NCI-H187 treated with DMSO at 0.1 percent for 48 hours (cell line): ENCODE measurements at places on chromosomes 2 and 18.

- no peak for DNase-seq
These were observed 38.2 kb downstream of the RMC1 start for GRCh38 chr18:23541349-23542093.

GRCh38 chr2:189854187-189854586, 69.9 kb downstream of the PMS1 start:
- no peak for DNase-seq

DNA sequence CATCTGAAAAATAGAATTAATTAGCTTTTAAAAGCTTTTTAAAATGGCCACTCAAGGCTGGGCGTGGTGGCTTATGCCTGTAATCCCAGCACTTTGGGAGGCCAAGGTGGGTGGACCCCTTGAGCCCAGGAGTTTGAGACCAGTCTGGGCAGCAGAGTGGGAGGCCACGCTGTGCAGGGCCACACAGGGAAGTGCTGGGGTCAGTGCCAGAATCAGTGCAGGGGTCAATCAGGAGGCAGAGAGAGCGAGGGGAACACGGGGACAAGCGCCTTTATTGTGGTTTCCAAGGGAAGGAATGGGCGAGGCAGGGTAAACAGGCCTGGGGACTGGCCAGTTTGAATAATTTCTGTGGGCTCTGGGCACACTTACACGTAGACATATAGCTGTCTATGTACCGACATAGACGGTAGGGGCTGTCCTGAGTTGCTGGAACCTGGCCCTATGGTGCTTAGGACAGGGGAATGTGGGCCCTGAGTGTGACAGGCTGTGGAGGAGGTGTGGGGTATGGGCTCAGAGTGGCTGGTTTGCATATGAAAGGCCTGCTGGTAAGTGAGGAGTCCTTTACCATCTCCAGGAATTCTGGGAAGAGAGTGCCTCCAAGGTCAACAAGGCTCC, 42.9 kb downstream of the DYSF start:
- no peak for DNase-seq

- no peak for DNase-seq
These were observed 945.1 kb upstream of the PIK3C3 start for GRCh38 chr18:41009926-41010325.

DNA sequence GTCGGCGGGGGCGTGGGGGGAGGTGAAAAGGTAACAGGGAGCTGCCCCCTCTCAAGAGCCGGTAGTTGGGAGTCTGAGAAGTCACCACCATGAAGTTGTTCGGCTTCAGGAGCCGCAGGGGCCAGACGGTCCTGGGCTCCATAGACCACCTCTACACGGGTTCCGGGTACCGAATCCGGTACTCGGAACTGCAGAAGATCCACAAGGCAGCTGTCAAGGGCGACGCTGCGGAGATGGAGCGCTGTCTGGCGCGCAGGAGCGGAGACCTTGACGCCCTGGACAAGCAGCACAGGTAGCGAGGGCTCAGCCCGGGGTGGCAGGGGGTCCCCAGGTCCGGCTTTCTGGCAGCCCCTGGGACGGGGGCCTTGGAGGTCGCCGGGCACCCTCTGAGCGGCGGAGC, 47.1 kb upstream of the ZNF519 start:
- DNase-seq: no peak

- no peak for DNase-seq
These were observed 2.1 kb downstream of the FZD5 start for GRCh38 chr2:207767461-207768167.

- no peak for DNase-seq
These were observed 135.4 kb downstream of the NBAS start for GRCh38 chr2:15425712-15426111.

- DNase-seq: no peak
These were observed 208.1 kb downstream of the KLHL29 start for GRCh38 chr2:23592898-23593751.

GRCh38 chr18:35415511-35416073, 38.5 kb upstream of the ZNF396 start:
- no peak for DNase-seq

GRCh38 chr2:192029089-192029488, 165.6 kb downstream of the TMEFF2 start:
- DNase-seq: no peak

DNA sequence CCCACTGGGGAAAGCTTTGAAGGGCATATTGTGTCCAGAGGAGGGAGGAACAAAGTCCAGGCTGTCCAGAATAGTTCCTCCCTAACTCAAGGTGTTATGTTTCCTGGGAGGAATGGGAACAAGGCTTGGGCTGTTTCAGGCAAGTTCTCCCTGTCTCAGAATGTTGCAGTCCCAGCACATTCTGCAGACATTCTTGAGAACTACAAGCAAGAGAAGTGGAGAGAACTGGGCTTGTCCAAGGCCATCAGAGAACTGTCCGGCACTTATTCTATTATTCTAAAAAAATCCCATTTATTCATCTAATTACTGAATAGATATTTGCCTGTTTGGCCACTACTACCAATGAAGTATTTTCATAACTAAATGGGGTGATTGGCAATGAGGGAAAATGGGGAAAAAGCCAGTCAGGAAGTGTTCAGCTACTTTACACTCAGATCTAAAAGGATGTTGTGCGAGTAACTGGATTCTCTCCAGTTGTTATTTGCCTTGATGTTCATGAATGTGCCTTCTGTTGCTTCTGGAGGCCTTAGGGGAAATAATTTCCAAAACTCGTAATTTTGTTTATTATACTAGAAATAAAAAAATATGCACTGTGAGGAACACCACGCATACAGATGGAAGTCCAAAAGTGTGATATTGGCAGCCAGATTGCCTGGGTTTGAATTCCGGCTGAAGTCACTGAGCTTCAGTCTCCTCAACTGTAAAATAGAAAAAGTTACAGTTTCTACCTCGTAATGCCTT, 300.1 kb upstream of the RND3 start:
- no peak for DNase-seq

- DNase-seq: no peak
These were observed 19.9 kb downstream of the KCTD18 start for GRCh38 chr2:200490001-200490400.

GRCh38 chr2:17752892-17753802, 463 bp downstream of the SMC6 start:
- peak; percentile 3 for DNase-seq

DNA sequence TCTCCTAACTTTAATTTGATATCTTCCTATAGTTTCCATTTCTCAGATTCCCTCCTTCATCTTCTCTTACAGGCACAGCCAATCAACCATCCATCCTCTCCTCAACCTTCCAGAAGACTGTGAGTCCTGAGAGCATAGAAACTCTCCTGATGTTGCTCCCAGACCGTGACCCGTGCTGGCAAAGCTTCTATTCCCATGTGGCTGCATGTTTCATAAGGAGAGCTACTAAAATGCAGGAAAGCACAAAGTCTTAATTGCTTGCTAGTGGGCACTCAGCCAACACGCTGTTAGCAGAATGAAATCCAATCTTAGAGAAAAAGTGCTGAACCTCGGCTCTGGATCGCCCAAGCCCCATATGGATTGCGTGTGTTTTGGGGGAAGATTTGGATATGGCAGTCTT, 1244.7 kb upstream of the ZEB2 start:
- DNase-seq: peak; percentile 71

GRCh38 chr2:238280083-238280825, 8.2 kb downstream of the PER2 start:
- no peak for DNase-seq

- no peak for DNase-seq
These were observed 7.3 kb upstream of the ETAA1 start for GRCh38 chr2:67389788-67390187.

DNA sequence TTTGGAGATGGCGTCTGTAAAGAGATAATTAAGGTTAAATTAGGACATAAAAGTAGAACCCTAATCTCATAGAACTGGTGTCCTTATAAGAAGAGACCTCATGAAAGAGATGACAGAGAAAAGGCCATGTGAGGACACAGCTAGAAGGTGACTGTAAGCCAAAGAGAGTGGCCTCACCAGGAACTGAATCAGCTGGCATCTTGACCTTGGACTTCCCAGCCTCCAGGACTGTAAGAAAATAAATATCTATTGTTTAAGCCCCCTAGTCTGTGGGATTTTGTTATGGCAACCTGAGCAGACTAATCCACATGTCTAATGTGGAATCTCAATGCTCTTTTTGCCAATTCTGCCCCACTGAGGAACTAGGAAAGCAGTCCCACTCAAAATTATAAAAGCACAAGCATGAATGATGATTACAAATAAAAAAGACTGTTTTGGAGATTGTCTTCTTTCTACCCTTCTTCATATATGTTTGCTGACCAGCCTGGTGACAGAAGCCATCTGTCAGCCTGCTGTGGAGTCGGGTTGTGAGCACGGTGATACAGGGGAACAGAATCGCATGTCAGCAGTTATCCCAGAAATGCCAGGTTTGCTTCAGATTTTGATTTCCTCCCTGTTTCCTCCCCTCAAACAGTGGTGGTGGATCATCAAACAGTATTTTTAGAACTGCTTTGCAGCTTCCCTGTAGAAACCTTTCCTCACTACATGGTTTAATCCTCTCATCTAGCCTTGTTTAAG, 54.2 kb downstream of the INPP4A start:
- no peak for DNase-seq

DNA sequence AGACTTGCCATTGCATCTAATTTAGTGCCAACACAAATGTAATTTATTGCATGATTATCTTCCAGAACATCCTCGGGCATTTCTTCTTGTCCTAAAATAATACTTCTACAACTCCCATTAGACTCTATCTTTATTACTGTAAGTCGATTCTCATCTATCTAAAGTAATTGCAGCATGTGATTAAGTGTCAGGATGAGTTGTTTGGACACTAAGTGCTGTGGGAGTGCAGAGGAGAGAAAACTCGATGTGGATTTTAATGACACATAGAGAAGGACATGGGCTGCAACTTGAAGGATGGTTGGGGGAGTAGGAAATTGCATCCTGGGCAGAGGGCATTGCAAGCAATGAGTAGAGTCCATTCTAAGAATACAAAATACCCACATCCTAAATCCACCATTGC, 33.5 kb downstream of the STAT4 start:
- DNase-seq: no peak

GRCh38 chr2:16647992-16648617, 17.5 kb downstream of the CYRIA start:
- DNase-seq: no peak

- no peak for DNase-seq
These were observed 74.7 kb downstream of the PIAS2 start for GRCh38 chr18:46842583-46842982.

- DNase-seq: no peak
These were observed 154.6 kb upstream of the REV1 start for GRCh38 chr2:99644419-99644787.

DNA sequence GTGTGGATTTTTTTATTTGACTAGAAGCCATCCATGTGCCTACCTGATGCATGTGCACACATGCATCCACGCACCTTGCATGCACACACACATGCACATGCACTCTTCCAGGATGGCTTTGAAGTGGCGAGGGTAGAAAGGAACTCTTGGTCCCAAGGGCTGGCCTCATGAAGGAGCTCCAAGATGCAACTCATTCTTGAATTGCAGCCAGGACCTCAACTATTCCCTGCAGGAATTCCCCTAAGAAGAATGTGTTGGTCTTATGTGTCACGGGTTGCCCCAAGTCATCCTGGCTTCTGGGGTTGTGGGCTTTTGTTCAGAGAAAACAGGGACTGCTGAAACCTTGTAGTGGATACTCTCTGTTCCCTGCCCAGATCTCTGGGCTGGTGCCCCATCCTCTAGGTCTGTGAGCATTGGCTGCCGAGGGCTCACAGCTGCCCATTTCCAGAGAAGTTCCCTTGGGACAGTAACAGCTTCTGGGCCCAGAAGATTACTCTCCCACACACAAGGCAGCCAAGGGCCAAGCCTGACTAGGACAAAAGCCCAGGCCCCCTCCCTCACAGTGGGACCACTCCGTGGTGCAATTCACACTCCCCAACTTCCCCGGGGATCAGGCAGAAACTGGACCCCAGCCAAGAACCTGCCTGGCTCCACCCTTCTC, 137.6 kb downstream of the COPS8 start:
- no peak for DNase-seq

DNA sequence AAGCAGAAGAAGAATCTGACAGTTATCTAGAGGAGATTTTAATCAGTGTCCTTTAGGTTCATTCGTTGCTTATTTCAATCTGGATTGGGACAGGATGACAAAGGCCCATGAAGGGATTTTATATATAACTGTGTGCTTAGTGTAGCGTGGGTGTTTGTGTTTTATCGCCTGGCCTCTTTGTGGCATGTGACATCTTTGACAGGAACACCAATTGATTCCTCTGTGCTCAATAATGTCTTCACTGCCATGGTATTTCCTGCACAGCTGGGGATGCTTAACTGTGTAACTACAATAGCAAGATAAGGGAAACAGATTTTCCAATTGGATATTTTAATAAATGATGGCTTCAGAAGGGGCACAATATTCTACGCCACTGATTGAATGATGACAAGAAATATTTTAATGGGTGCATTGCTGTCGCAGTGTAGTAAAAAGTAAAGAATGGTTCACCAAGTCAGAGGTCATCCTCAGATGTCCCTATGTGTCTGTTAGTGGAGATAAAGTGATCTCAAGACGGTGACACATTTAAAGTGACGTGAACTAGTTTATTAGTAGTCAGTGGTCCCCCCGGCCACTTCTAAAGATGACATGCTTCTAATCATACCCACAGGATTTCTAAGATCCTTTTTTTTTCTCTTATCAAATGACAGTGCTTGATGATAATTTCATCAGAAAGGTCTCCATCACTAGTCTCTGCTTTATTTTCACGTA, 160.4 kb downstream of the AGAP1 start:
- no peak for DNase-seq

DNA sequence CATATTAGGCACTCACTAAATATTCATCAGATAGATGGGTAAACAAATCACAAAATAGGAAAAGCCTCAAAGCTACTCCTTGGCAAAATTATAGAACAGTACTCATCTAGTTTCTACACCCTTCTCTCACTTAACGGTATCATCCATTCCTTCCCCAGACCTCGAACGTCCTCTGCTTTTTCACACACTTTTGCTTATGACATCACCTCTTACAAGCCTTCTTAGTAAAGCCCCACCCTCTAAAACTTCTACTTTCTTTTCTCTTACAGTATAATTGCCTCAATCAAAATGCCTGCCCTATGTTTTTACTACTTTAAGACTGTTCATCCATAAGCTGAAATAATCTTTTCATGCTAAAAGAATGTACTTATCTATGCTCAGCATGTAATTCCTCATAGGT, 8.1 kb downstream of the CHN1 start:
- no peak for DNase-seq

GRCh38 chr2:241933179-241933911, 63.8 kb downstream of the RTP5 start:
- no peak for DNase-seq

DNA sequence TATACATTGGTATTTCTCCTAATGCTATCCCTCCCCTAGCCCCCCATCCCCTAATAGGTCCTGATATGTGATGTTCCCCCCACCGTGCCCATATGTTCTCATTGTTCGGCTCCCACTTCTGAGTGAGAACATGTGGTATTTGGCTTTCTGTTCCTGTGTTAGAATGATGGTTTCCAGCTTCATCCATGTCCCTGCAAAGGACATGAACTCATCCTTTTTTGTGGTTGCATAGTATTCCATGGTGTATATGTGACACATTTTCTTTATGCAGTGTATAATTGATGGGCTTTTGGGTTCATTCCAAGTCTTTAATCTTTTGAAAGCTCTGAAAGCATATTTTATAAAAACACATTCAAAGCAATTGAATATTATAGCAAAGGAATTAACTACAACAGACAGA, 1169.4 kb upstream of the ZEB2 start:
- DNase-seq: no peak

GRCh38 chr2:118146315-118147283, 58.3 kb downstream of the INSIG2 start:
- no peak for DNase-seq
